ENCODE measurements at places on chromosomes 13 and 19. TPM values are rescaled to one million over a fixed set of nuclear protein-coding genes. Genes with fewer than 3 reads are reported as not detected.

GRCh38 chr13:113086031-113086750 is 19.4 kb upstream of the F7 start:
- DNase-seq = no peak

Gene KLF1
- not detected for total RNA-seq

DNA sequence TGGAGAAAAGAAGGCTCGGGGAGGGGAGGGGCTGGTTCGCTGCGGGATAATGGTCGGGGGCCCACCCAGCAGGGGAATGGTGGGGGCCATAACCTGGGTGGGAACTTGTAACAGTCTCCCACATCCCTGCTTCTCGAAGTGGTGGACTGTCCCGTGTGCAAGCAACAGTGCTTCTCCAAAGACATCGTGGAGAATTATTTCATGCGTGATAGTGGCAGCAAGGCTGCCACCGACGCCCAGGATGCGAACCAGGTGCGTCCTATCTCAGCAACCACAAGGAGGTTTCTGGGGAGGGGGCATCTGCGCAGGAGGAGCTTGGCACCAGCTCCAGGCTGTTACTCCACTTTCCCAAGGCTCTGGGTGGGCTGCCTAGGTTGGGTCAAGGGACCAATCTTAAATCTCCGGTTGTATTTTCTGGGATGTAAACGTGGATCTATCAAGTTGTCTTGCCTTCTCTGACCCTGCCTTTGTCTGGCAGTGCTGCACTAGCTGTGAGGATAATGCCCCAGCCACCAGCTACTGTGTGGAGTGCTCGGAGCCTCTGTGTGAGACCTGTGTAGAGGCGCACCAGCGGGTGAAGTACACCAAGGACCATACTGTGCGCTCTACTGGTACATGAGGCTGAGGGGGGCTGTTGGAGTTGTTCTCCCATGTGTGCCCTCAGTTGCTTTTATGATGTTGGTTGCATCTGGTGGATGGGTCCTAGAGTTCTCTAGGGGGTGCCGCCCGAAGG is 1.6 kb downstream of the TRIM28 start:
- DNase-seq = no peak

Gene ANGPTL8
- not detected for total RNA-seq

GRCh38 chr19:4537953-4538600 is 1.8 kb downstream of the LRG1 start:
- DNase-seq = no peak

DNA sequence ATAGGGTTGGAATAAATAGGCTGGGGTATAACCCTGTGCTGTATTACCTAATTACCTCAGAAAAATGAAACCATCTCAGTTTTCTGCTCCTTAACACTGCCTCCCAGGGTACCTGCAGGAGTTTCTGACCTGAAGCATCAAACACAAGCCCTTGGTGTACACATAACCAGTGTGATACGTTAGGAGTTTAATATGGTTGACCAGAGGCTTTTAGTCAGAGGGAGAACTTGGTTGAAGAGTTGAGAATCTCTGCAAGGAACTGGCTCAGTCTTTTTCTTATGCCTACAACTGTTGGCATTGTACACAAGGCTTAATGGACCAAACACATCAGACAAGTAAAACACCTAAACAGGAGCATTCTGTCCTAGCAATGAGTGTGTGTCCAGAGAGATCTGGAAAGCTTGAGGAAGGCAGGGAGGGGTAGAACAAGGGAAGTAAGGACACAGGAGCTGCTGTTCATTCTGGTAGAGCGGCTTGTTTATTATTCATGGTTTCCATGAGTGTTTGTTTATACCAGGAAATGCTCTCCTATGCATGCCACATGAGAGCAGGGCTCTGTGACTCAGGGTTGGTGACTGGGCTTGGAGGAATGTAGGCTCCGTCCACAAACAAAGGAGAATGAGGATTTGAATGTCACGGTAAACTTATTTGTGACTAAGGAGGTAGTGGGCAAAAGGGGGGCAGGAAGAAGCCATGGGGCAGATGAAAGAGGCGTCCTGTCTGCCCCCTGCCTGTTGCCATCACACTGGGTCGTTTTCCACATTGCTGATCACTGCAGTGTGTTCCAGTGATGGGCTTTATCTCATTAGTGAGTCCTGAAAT is 11.9 kb upstream of the SPATA13 start:
- DNase-seq = peak; percentile 99

Gene PTPRH
- total RNA-seq = 3.9 TPM

- no peak for DNase-seq
Observed at GRCh38 chr19:8965887-8966286, 44.3 kb downstream of the MUC16 start.

Gene NHLRC3
- 10.0 TPM for total RNA-seq

Gene ZNF730
- total RNA-seq = 0.13 TPM

DNA sequence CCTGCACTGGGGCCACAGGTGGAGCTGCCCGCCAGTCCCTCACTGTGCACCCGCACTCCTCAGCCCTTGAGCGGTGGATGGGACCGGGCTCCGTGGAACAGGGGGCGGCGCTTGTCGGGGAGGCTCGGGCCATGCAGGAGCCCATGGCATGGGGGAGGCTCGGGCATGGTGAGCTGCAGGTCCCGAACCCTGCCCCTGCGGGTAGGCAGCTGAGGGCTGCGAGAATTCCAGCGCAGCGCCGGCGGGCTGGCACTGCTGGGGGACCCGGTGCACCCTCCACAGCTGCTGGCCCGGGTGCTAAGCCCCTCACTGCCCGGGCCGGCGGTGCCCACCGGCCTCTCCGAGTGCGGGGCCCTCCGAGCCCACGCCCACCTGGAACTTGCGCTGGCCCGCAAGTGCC is 877.5 kb upstream of the PCDH9 start:
- no peak for DNase-seq

Gene SERPINE3
- not detected for total RNA-seq

Gene RNF17
- total RNA-seq = not detected

DNA sequence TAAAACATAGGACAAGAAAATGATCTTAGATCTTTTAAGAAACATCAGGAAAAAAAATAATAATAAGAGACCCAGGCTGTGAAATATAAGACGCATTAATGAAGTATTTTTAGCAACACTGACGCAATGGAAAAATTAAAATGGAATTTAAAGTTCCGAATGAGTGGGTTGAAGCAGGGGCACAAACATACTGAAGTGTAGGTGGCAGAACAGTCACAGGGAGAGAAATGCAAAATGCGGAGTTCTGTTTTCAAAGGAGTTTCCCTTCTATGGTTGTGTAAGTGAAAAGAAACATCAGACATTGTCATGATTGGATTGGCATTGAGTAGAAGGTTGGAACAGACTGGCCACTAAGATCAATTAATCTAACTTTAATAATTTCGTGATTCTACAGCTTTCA is 159.8 kb downstream of the CYSLTR2 start:
- no peak for DNase-seq

Gene ZNF442
- total RNA-seq = 6.3 TPM

- DNase-seq = no peak
Observed at GRCh38 chr13:36998624-36999041, 507 bp downstream of the ALG5 start.

Gene ASF1B
- total RNA-seq = 0.53 TPM

Gene TTYH1
- not detected for total RNA-seq

GRCh38 chr13:21104199-21105019 is 43.0 kb upstream of the LATS2 start:
- no peak for DNase-seq

DNA sequence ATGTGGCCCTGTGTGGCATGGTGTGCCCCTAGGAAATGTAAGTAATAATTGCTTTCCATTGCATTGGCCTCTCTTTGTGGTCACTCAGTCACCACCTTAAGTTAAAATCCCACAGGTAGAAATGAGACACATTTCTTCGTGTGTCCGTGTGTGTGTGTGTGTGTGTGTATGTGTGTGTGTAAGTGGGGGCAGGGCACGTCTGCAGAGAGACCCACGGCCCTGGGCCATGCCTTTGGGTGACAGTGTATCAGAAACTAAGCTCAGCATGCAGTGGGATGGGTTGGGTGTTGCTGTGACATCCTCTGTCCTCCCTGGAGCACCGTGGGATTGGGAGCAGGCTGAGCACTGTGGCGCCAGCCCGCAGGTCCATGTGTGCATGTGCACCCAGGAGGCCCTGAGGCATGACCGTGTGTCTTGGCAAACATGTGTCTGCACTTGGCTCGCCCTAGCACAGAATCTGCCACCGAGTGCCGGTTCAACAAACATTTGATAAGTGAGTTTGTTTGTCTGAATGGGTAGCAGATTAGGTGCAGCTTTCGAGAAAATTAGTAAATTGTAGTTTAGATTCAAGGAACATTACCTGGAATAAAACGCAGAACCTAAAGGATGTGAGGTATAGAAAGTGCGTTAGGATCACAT is 91.8 kb downstream of the WTIP start:
- no peak for DNase-seq

DNA sequence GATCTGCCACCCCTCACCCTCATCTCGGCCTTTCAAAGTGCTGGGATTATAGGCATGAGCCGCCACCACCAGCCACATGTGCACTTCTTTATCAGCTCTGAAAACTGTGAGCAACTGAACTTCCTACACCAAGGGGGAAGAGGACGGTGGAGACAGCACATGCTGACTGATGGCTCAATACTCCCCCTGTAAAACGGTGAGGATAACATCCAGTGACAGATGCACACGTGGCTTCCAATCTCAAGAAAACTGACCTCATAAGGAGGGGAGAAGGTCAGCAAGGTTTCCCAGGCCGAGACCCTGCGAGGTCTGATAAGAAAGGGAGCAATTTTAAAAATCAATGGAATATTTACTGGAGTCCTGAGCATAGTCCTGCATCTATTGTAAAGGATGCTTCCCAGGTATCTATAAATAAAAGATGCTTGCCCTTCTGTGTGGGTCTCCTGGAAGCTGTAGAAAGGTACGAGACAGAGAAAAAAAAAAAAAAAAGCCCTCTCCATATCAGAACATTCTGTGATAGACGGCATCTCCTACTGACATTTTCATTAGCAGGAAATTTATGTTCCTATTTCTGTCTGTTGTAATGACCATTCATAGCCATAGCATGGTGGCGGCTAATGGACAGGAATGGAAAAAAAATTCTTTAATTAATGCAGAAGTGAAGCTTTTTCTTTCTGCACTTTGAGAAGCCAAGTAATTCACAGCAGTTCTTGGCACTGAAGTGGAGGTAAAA is 385.1 kb downstream of the ZNF536 start:
- no peak for DNase-seq

Gene SMIM24
- total RNA-seq = not detected

Gene CERS1
- 0.13 TPM for total RNA-seq

Gene MBD3L3
- total RNA-seq = not detected

Gene LHB
- not detected for total RNA-seq

Gene CPAMD8
- total RNA-seq = 1.9 TPM

Gene ZNF527
- total RNA-seq = 3.8 TPM

GRCh38 chr19:41792513-41793413 is 3.6 kb upstream of the CEACAM3 start:
- DNase-seq = peak; percentile 66

DNA sequence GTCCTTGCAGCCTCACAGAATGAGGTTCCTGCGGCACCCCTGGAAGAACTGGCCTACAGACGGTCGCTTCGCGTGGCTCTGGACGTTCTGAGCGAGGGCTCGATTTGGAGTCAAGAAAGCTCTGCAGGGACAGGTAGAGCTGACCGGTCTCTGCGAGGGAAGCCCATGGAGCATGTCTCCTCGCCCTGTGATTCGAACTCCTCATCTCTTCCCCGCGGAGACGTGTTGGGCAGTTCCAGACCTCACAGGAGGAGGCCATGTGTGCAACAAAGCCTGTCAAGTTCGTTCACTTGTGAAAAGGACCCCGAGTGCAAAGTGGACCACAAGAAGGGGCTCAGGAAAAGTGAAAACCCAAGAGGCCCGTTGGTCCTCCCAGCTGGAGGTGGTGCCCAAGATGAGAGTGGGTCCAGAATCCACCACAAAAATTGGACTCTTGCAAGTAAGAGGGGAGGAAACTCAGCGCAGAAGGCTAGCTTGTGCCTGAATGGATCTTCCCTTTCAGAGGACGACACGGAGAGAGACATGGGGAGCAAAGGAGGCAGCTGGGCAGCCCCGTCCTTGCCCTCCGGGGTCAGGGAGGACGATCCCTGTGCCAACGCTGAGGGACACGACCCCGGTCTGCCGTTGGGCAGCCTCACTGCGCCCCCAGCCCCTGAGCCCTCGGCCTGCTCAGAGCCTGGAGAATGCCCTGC is 23.4 kb upstream of the NDUFS7 start:
- no peak for DNase-seq

Gene KIR3DL1
- not detected for total RNA-seq

DNA sequence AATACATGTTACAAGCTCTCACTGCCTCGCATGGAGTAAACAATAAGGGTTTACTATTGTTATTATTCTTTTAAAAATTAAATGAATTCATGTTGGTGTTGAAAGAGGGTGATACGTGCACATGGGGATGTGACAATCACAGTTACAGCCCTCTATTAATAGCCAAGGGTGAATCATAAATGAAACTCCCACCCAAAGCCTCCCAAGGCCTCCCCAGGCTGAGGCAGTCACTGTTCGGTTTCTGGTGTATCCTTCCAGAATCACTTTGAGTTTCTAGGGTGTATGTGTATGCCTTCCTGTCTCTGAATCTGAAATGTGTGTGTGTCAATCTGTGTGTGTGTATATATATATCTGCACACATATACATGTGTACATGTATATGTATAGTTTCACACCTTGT is 73.4 kb downstream of the AKAP11 start:
- no peak for DNase-seq

Gene ZNF577
- total RNA-seq = 6.8 TPM

Data from bronchial epithelial cell (primary cell).